ENCODE measurements at places on chromosomes 2 and 18.

- no peak for DNase-seq
Measured at GRCh38 chr2:141611981-141612380, 518.8 kb downstream of the LRP1B start.

GRCh38 chr2:105413206-105413605, 14.4 kb upstream of the FHL2 start:
- no peak for DNase-seq

DNA sequence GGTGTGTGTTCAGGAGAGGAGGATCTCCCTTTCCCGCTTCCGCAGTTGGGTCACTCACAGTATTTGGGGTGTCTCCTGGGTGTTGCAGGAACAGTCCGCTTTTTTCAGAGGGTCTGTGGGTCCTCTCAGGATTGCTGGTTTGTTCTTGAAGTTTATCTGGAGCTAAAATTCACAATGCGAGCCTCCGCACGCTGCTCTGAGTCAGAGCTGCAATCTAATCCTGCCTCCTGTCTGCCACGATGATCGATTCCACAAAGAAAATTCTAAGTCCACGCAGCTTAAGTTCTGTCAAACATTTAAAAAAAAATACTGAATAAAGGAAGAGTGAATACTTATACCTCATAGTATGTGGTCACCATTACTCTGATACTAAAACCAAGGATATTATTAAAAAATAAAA, 76.5 kb downstream of the RAD51AP2 start:
- DNase-seq, result no peak

DNA sequence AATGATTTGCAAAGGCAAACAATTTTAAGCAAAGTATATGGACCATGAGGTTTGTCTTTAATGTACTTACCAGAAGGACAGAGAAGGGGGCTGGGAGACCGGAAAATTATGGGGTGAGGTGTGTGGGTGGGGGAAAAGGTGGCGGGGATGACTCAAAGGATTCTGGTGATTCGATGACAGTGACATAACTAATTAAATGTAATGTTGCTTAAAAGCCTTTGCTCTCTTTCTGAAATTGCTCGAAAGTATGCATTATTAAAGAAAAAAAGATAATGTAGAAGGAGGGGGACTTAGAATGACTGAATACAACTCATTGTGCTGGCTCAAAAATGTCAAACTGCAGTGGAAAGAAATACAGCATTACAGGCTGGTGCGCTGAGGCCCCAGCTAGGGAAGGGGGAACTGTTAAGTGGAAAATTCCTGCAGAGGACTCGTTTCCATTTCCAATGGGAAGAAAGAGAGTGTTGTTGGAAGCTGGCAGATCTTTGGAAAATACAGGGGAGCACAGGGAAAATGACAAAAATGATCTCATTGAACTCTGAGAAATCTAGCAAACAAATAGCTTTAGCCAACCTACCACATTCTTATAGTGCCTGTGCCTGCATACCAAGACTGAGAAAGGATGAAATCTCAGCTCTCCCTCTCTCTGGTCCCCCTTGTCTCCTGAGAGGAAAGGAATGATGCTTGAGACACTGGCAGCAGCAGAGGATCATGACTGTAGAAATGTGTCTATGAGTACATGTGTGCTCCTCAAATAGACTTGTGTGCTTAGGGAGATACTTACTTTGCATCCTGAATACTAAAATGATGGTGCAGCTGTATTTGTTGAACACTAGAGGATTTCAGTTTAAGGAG, 632.4 kb downstream of the NYAP2 start:
- DNase-seq, result no peak

DNA sequence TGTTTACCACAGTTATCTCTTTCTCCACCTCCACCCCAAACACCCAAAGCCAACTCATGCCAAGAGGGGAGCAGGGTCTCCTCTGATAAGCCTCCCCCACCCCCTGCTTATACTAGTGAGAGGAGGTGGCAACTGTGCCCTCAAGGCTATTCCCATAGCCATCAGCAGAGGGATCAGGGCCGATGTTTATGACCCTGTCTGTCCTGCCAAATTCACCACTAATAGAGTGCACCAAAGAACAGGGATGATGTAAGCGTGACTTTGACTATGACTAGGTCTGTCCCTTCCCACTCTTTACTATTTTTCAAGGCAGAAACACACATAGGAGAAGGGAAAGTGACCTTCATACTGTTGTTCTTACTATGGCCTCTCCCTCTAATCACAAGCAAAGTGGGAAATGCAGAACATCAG, 74.6 kb downstream of the CLHC1 start:
- no peak for DNase-seq

DNA sequence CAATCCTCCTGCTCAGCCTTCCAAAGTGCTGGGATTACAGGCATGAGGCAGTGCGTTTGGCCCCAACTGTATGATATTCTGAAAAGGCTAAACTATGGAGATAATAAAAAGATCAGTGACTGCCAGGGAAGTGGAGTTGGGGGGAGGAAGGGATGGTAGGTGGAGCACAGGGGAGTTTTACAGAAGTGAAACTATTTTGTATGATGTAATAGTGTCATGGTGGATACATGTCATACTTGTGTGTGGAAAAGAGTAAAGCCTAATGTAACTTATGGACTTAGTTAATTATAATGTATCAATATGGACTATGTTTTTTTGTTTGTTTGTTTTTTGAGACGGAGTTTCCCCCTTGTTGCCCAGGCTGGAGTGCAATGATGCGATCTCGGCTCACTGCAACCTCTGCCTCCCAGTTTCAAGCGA, 2.9 kb upstream of the GGCX start:
- no peak for DNase-seq

DNA sequence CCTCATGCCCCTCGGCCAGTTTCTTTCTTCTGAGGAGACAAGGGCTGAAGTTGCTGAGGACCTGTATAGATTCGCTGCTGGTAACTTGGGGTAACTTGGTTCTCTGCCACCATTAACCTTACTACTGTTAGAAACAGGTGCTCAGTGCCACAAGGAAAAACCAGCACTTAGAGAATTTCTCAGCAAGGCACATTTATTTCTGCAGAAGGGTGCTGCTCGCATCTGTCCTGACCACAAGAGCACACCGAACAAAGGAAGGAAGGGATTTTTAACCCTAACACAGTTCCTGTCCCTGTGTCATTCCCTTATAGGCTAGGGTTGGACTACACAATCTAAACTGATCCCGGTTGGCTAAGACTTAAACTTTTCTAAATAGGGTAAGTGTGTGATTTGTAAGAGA, 154.1 kb downstream of the SOCS6 start:
- no peak for DNase-seq
